ENCODE measurements at places on chromosomes 4 and X.

DNA sequence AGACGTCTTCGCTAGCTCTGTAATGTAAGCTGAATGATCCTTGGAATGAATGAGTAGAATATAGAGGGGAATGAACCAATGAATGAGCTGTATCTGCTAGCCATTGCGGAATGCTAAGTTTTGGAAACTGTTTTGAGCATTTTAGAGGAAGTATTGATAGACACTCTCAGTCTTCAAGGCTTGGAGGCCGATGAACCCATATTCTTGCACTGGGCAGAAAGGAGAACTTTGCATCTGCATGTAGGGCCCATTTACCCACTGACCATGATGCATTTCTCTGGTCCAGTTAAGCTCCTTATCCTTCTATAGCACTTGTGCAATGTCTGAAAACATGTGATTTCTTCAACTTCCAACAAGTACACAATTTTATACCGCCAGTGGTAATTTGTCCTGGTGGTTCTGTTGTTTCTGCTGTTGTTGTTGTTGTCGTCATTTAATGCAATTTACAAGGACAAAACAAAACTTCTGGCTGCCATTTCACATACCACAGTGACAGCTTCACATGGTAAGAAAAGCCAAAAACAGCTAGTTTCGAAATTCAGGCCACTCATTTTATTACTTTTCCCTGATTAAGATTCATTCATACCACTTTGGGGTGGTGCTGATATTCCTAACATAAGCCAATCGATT lies 85.0 kb upstream of the MTM1 start:
- no peak for DNase-seq

GRCh38 chrX:138020941-138021340 lies 455.0 kb downstream of the ZIC3 start:
- no peak for DNase-seq

DNA sequence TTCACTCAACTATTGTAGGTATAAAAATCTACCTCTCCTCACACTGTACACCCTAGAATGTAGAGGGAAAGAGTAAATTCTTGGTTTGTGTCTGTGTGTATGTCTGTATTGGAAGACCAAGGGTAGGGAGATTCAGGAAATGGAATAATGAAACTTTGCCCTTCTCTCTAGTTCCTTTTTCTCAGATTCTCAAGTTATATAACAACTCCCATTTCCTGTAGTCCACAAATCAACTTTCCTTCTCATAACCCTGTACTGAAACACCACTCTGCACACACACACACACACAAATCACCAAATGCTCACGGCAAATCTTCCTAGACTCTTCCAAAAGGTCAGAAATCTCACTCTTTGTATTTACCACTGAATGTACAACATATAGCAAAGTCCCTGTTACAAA lies 824.5 kb upstream of the DIAPH2 start:
- DNase-seq, result no peak

DNA sequence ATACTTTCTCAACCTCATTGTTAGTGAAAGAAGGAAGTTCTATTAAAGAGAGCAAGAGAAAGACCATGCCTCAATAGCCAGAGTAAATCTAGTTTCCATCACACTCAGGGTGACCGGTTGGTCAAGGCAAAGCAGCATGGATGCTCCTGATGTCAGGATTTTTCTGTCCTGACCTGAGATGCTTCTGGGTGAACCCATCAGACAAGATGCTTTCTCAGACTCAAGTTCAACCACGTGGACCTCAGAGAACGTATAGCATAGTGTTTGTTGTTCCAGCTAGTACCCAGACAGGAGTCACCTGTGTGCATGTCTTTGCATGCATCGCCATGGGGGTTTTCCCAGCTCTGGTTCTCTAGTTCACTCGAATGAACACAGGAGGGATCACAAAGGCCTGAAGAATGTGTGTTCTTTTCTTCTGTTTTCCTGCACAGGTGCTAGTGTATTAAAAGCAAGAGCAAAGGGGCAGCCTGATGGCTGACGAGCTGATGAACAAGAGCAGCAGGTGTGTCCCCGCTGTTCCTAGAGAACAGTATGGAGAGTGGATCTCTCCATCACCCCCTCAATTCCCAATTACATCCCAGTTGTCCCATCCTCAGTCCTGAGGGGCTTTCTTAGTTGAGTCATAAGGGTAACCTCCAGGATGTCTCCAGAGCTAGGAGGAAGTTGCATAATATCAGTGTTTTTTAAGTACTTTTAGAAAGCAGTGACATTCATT lies 110.5 kb upstream of the ENPP6 start:
- peak; percentile 95 for DNase-seq

DNA sequence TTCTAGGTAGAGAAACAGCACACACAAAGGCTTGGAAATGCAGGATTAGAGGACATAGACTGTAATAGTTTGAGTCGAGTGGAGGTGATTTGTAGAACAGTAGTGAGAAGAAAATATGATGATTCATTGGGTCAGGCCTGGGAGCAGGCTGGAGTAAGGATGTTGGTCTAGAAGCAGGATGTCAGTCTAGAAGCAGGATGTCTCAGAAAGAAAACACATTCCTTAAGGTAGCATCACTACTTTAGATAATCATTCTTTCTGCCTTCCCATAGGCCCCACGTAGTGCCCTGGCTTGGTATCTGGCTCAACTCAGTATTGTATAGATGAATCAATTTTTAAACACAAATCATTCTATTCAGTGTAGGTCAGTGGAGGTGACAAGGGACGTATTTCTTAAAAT lies 11.2 kb upstream of the DACH2 start:
- DNase-seq, result no peak

DNA sequence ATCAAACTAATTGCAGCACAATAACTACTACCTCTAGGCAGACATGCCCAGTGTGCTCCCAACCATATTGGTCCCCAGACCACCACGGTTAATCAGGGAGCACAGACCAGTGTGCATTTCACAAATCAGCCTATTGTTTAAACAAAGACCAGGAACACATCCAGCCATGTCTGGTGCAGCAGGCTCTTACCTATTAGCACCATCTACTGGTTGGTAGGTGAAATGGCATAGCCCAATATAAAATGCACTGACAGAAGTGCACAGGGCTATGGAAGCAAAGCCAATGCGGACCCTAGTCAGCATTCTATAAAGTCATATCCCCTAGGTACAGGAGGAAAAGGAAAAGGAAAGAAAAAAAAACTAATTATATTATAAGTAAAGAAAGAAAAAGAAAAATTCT lies 15.5 kb upstream of the CYLC1 start:
- DNase-seq, result peak; percentile 39

- peak; percentile 43 for DNase-seq
These were observed at the start of gene ANKRD50 for GRCh38 chr4:124712372-124713184. Gene ANKRD50 (minus strand): TSS chr4:124712732. CDS start chr4:124710511, 2,221 bp downstream.

GRCh38 chrX:97267396-97268181 lies 383.9 kb downstream of the RPA4 start:
- no peak for DNase-seq

GRCh38 chr4:76806346-76806745 lies 91.6 kb downstream of the SOWAHB start:
- no peak for DNase-seq

GRCh38 chrX:1134976-1135375 lies 77.5 kb downstream of the CRLF2 start:
- no peak for DNase-seq
